ENCODE measurements at places on chromosomes 1 and 21.

DNA sequence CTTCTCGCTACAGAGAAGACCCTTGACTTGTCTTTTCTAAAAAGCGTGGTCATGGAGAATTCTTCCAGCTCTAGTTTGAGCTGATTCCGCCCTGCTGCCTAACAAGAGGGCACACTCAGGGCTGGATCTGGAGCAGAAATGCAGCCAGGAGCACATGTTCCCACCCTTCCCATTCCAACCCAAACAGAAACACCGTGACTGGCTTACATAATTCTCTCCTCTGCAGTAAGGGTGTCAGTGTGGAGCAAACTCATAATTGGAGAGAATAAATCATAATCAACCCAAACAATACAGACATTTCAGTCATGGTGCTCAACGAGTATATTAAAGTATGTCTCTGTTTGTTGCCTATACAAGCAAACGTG lies 34.5 kb downstream of the CTNNBIP1 start:
- no peak for DNase-seq

- DNase-seq, result peak; percentile 80
These were observed 32.7 kb upstream of the ATP5PO start for GRCh38 chr21:33948096-33948950.

DNA sequence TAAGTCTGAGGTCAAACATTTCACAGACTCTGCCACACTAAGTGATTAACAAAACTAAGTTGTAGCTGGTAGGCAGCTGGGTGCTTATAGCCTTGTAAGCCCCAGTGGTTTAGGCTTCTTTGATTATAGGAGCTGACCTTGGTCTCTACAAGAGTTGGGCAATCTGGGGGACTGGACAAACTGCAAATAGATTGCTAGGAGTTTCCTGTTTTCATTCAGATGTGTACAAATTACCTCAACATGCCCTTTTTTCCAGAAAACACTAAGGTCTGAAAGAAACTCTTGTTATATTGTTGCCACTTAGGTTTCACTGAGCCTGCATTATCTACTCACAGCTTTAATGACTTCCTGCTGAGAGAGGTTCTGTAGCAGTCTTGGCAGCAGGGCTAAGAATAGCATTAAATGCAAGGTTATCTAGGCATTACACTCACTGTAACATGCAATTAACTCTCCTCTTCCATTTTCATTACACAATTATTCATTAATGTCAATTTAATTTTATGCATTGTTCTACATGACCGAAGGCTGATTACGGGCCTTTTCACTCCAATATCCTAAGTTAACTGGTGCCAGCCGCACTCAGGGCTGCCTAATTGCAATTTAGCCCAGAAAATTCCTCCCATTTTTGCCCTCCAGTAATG lies 314.0 kb downstream of the LMO4 start:
- no peak for DNase-seq

DNA sequence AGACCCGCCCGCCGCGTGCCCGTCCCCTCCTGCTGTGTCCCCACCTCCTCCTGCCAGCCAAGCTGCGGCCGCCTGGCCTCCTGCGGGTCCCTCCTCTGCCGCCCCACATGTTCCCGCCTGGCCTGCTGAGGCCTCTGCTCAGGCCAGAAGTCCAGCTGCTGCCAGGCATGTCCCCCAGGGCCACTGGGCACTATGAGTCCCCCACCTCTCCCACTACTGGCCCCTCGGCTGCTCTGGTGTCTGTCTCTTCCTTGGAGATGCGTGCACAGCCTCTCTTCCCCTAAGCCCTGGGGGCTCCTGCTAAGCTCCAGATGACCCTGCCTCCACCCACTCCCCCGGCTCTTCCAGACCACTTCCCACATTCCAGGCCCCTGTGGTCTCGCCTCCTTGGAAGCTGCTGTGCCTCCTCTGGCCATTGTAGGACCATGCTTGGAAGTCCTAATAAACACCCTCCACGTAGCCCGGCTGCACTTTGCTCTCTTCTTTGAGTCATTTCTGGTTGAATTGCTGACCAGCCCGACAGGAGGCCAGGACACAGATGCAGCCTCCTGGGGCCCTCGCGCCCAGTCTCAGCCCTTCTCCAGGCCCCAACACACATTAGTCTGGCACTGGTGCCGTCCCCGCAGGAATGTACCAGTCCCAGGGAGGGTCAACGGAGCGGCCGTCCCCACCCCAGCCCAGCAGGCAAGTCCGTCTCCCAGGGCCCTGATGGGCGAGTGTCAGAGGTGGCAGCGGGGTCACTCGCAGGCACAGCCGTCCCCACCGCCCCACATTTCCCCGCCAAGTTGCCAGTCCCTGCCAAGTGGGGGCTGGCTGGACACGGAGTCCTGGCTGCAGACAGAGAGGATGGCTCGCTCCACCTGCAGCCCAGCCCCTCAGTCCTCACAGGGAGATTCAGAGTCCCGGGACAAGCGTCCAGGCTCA lies 1.1 kb downstream of the KRTAP10-12 start:
- DNase-seq, result no peak

DNA sequence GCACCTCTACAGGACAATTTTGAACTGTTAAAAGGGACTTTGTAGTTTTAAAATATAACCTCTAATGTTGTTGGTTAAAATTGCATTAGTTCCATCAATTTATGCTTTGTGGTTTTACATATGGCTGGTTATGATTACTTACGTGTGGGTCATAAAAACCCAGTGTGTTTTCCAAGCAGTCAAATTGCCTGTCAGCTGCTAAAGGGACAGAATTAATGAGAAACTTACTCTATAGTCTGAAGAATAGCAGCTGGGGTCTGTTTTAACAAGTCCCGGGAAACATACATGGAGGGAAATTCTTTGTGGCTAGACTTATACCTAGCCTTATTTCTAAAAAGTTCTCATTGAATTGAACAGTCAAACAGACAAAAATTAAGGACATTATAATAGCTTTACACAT lies 820.9 kb upstream of the ADGRL4 start:
- no peak for DNase-seq

GRCh38 chr1:99758073-99758511 lies 8.3 kb downstream of the FRRS1 start:
- no peak for DNase-seq

- no peak for DNase-seq
These were observed 54.8 kb downstream of the NPHP4 start for GRCh38 chr1:5937373-5937857.

DNA sequence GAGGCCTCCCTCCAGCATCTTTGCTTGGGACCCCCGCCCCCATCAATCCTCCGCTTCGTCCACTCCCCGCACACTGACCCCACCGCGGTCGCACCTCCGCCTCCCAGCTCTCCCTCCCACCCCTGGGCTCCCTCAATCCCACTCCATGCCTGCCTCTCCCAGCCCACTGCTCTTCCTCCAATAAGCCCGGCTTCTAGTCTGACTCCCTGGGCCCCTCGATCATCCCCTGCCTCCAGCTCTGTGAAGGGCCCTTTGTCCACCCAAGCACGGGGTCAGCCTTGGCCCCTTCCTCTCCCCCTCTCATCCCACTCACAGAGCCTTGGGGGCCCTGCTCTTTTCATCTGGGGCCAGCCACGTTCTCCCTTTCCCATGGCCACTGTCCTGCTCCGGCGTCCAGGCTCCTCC lies 1.5 kb upstream of the TMEM200B start:
- no peak for DNase-seq

- DNase-seq, result no peak
These were observed 31.0 kb upstream of the PPP1R15B start for GRCh38 chr1:204442376-204443259.

DNA sequence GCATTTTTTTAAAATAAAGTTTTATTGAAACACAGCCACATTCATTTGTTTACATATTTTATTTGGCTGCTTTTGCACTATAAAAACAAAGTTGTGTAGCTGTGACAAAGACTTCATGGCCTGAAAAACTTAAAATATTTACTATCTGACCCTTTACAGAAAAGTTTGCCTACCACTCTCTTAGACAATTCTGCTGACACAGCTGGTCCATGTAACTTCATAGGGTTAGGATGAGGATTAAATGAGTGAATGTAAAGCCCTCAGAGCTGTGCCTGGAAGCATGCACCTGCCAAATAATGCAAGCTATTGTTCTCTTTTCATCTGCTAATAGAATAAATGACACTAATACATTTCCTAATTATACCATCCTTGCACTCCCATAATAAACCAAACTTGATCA lies 67.7 kb downstream of the FCRL5 start:
- DNase-seq, result no peak

GRCh38 chr1:156245451-156246232 lies 2.2 kb downstream of the PAQR6 start:
- DNase-seq, result peak; percentile 25

DNA sequence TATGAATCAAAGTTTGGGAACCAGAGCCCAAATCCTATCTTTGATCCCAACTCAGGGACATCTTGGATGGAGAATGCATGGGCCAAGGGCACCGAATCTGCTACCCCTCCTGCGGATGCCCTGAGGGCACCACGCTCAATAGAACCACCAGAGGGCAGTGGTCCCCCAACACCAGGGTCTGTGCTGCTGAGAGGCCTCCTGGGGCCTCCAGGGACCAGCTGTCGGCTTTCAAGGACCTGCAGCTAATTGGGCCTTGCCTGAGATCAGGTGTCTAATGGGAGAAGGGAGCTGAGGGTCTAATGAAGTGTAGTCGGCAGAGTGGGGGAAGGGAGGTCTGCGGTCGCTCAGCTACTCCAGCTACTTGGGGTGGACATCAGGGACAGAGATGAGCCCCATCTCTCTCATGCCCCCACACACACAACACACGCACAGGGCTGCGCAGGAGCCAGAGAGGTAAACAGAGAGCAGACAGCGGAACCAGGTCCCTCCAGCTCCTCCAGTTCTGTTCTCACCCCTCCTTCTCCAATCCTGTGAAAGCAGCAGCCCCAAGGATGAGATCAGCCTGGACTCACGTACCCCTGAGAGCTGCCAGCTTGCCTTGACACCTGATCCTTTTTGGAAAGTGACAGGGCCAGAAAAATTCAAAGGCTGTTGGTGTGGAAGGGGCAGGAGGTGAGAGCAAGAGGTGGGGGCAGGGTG lies 34.9 kb upstream of the PPP1R15B start:
- peak; percentile 71 for DNase-seq

DNA sequence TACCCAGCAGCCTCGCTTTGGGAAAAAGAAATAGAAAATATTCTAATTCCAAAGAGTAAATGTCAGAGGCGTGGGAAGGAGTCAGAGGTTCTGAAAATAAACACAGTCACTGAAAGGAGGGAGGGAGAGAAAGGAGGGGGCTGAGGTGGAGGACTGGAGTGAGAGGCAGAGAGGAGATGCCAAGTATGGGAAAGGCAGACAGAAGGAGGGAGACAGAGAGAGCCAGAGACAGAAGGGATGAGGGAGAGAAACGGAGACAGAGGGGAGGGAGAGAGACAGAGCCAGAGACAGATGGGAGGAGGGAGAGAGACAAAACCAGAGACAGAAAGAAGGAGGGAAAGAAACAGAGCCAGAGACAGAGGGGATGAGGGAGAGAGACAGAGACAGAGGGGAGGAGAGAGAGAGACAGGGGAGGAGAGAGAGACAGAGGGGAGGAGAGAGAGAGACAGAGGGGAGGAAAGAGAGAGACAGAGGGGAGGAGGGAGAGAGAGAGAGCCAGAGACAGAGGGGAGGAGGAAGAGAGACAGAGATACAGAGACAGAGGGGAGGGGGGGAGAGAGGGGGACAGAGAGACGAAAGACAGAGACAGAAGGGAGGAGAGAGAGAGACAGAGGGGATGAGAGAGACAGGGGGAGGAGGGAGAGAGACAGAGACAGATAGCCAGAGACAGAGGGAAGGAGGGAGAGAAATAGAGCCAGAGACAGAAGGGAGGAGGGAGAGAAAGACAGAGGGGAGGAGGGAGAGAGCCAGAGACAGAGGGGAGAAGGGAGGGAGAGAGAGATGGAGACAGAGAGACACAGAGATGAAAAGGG lies 525.5 kb downstream of the MATN1 start:
- DNase-seq, result no peak

- no peak for DNase-seq
These were observed 275.2 kb upstream of the C1orf105 start for GRCh38 chr1:172145231-172145651.

DNA sequence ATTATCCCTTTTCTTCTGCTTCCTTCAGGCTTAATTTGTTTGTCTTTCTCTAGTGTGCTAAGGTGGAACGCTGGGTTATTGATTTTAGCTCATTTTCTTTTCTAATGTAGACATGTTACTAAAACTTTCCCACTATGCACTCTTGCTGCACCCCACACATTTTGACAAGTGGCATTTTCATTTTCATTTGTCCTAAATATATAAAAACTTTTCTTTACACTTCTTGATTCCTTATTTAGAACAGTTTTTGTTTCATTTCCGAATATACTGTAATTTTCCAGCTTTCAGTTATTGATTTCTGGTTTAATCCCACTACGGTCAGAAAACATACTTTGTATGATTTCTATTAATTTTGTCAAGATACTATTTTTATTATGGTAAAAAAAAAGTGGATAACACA lies 25.3 kb downstream of the SH3BP5L start:
- DNase-seq, result no peak

DNA sequence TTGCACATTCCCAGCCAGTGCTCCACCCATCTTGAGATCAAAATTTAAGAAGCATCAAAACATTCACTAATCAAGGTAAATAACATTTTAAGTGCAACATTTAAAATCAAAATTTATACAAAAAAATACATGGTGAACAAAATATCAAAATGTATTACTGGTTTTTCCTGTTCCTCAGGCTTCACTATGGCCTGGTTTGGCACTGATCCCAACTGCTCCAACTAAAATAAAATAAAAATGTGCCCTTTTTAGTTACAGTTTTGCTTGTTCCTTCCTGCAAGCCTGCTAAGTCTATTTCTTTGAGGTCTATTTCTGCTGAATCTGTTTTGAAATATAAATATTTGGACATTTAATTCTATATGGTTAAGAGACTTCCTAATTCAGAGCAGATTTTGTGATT lies 54.9 kb downstream of the ADAMTS1 start:
- DNase-seq, result no peak

GRCh38 chr1:154348429-154349076 lies 23.2 kb downstream of the ATP8B2 start:
- no peak for DNase-seq

GRCh38 chr1:1348420-1349255 lies 580 bp downstream of the DVL1 start:
- DNase-seq, result no peak

GRCh38 chr1:23120383-23120782 lies 48.3 kb downstream of the LUZP1 start:
- DNase-seq, result no peak

DNA sequence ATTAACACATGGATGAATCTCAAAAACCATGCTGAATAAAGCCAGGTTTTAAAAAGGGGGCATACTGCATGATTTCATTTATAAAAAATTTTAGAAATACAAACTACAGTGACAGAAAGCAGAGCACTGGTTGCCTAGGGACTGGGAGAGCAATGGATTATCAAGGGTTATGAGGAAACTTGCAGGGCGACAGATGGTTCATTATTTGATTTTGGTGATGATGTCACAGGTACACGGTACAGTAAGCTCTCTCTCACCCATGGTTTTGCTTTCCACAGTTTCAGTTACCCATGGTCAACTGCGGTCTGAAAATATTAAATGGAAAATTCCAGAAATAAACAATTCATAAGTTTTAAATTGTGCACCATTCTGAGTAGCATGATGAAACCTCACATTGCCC lies 14.1 kb downstream of the VAMP4 start:
- no peak for DNase-seq
